ENCODE measurements at places on chromosomes 13 and 19.
A peak's percentile ranks its signal among the peaks of the same experiment; 100 is the strongest.

DNA sequence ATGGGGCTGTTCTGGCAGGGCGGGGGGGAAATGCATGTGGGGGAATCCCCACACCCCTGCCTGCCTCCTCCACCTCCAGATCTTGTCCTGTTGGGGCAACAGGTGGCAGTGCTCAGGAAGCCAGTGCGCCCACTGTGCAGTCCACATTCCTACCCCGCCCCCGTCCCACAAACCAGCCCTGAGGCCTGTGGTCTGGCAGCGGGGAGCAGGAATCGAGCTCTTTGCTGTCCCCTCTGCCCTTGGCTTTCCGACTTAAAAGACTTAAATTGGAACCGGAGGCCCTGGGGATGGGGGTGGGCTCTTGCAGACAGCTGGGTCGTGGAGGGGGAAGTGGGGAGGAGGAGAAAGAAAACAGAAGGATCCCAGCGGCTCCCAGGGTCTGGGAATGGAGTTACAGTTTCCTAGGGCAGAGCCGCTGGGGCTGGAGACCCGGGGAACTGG lies 4.3 kb downstream of the NANOS3 start:
- no peak for DNase-seq

- DNase-seq, result no peak
These were observed 20.6 kb downstream of the HCN2 start for GRCh38 chr19:610071-610800.

DNA sequence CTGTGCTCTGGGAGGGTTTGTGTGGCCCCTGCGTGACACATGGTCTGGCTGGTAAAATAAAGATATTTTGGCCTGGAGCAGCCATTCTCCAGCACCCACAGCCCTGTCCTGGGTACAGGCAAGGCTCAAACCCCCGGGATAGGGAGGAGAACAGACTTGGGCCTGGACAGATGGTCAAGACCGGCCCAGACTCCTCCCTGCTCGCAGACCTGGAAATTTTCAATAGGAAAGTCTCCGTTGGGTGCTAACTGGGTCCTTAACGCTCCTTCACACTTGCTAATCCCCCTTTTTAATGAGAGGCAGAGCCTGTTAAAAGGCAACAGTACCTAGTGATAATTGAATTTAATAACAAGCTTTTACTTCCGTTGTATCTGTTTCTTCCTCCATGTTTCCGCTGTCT lies 2.5 kb downstream of the PALM start:
- DNase-seq, result no peak

- DNase-seq, result no peak
These were observed 60.9 kb downstream of the GGACT start for GRCh38 chr13:100527644-100528043.

- DNase-seq, result peak; percentile 19
These were observed 163.4 kb upstream of the GPR12 start for GRCh38 chr13:26923824-26924605.

DNA sequence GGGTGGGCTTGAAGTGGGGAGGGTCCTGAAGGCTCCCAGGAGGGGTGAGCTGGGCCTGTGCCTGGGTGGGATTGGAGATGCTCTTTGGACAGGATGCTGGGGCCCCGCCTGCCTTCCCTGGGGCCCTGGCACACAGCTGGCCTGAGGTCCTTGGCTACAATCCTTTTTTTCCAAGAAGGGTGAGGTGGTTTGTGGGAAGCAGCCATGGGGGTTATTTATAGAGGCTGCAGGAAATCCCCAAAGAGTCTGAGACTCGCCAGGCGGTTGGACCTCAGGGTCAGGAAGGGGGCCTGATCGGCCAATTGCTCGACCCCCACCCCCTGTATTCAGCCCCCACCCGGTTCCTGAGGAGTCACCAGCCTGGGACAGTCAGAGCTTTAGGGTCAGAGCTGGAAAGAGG lies 10.0 kb downstream of the GTPBP3 start:
- DNase-seq, result no peak

DNA sequence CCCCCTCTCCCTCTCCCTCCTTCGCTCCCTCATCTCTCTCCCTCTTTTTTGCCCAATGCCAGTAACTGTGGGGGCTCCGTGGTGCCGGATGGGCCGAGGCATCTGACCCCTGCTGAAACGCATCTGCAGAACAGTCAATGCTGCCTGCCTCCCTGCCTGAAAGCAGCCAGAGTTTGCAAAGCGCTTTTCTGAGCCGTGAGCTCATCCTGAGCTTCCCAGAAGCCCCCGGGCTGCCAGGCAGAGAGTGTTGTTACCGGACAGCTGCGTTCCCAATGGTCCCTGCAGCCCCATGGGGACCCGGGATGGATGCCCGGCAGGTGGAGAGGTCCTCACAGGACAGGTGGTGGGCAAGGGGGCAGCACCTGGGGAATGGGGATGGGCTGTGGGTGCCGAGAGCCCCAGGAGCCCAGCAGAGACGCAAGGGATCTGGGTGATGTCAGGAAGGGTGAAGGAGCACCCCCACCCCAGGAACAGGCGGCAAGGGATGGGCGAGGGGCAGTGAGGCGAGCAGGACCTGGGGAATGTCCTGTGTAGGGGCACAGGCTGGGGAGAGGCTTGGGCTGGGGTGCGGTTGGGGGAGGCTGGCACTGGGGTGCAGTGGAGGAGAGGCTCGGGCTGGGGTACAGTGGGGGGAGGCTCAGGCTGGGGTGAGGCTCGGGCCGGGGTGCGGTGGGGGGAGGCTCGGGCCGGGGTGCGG lies 33.0 kb downstream of the GPX4 start:
- no peak for DNase-seq

- DNase-seq, result no peak
These were observed 3.9 kb downstream of the EPS8L1 start for GRCh38 chr19:55079400-55080038.

DNA sequence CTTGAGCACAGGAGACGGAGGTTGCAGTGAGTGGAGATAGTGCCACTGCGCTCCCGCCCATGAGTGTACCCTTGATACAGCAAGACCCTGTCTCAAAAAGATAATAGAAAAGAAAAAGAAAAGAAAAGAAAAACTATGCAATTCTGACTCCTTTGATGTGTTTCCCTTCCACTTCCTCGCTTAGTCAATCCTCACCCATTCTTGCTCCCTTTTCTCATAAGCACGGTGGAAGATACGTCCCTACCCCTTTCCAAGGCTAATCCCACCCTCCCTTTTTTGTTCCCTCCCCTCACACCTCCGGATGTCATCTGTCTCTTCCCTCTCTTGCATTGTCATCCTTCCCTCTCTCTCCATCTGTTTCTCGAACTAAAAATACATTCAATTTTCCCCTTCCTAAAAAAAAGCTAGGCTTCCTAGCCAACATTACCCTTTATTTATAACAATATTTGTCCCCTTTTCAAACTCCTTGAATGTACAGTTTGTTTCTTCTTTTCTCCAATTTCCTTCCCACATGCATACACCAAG lies 40.5 kb upstream of the ITM2B start:
- DNase-seq, result no peak

DNA sequence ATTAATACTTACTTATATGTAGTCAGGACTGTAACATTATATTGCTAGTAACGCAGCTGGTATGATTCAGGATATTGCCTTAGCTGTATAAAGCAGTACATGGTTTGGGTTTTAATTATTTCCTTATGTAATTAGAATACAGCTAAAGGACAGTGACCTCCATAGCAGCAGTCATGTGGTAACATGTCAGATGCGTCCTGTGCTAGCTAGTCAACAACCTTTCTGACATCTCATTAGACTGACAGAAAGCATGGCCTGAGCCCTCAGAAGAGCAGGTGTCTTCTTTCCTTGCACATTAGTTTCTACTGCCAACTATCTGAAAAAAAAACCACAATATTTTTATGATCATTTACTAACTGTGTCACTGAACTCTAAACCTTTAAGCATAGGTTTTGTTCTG lies 122.2 kb downstream of the MAB21L1 start:
- DNase-seq, result no peak

GRCh38 chr13:112261924-112262323 lies 114.2 kb upstream of the SPACA7 start:
- DNase-seq, result no peak

GRCh38 chr13:46507981-46508380 lies 45.0 kb upstream of the LRCH1 start:
- DNase-seq, result no peak

GRCh38 chr13:79642596-79642995 lies 161.6 kb downstream of the NDFIP2 start:
- DNase-seq, result no peak

GRCh38 chr19:11425719-11426457 lies 6.8 kb upstream of the RGL3 start:
- no peak for DNase-seq

GRCh38 chr13:51419001-51419636 lies 33.7 kb downstream of the INTS6 start:
- DNase-seq, result no peak

DNA sequence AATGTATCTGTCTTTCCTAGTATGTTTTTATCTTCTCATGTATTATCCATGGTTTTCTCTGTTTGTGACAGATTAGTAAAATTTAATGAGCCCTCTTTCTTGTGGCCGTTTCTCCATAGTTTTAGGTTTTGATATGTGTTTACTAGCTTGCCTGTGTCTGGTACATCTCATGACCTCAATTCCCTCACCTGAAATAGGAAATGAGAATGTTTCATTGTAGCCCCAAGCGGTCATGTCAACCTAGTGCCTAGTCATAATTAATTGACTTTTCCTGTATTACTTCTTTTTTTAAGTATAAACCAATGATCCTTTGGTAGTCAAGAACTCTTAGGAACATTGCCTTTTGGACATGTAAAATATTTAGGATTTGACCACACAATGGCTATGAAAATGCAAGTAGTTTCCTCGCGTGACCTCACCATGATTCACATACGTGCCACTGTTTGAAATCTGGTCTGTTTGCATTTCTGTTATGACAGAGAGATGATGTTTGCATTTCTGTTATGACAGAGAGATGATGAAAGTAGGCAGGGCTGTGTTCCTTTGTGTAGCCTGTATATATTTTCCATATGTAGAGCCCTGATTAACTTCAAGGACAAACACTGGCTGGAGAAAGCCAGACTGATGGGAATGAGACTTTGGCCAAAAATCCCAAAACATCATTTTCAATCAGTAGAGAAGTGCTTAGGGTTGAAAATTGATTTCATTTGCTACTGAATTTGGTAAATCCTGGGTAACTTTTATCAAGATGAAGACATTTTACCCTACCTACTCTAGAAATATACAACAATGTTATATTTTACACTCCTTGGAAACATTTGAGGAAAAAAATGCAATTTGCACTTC lies 104.8 kb downstream of the TNFRSF19 start:
- no peak for DNase-seq

GRCh38 chr19:16737911-16738310 lies 18.3 kb downstream of the NWD1 start:
- no peak for DNase-seq

GRCh38 chr13:40200273-40200978 lies 466.0 kb downstream of the FOXO1 start:
- DNase-seq, result no peak

- DNase-seq, result no peak
These were observed 752.7 kb upstream of the GPC6 start for GRCh38 chr13:92473765-92474475.

- peak; percentile 53 for DNase-seq
These were observed 12.8 kb downstream of the IGSF23 start for GRCh38 chr19:44626048-44626624.

DNA sequence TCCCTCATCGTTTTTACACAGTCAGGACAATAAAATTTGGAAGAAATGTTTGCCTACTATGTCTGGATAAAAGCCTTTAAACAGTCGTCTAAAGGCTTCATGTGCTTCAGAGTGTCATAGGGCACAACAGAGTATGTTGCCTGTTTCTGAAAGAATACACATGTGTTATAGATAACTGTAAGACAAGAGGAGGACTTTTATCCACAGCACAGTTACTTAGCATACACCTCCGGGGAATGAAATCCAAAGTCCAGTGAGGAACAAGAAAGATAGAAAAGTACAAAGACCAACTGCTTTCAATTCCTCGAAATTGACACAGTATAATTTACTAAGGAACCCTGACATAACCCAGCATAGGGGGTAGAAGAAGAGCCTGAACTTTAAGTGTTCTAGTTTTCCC lies 835.6 kb downstream of the PCDH17 start:
- DNase-seq, result no peak

DNA sequence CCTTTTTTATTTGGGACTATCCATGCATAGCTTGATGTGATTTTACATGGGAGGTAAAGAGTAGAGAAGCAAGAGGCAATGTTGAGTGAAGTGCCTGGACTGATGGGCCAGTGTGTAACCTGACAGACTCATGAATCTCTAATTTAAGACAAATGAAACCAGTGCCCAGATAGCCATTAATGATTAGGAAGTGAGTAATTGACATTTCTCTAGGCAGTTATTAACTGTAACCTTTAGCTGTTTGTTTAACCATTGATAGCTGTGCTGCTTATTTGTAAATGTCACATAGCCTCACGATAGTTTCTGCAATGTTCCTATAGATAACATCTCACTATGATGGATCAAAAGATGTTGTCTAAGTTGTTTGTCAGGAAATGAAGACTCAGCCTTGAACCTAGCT lies 1047.5 kb upstream of the SPRY2 start:
- DNase-seq, result no peak

DNA sequence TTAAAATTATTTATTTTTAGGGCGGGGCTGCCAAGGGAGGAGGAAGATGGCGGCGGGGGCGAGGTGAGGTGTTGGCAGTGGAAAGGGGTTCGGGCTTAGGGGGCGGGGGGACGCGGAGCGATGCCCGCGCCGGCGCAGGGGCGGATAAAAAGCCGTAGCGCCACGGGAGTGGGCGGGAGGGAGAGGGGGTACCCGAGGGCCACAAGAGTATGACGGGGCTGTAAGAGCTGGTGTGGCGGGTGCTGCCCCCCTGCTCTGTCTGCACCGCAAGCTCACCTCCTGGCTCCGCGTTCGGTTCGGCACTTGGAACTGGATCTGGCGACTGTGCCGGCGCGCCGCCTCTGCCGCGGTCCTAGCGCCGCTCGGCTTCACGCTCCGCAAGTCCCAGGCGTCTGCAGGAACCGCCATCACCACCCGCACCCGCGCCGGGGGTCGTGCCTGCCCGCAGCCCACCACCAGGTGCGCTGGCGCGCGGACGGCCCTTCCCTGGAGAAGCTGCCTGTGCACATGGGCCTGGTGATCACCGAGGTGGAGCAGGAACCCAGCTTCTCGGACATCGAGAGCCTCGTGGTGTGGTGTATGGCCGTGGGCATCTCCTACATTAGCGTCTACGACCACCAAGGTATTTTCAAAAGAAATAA lies 265.2 kb upstream of the SGCG start:
- peak; percentile 46 for DNase-seq

GRCh38 chr19:7870571-7871436 lies 3.4 kb downstream of the PRR36 start:
- peak; percentile 96 for DNase-seq

DNA sequence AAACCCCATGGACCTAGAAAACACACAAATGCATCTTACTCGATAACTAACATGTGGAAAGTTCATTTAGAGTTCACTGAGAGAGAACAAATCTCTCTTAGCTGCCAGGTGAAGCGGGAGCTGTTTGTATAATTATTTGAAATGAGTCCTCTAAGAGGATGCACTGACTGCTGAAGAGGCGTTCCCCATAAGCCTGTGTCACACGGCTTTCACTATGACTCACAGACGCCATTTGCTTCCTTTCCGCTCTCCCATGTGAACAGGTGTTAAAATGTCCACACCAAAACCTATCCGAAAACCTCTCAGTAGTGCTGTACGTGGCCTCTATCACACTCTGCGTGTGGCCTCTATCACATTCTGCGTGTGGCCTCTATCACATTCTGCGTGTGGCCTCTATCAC lies 101.8 kb downstream of the SOX1 start:
- no peak for DNase-seq
